ENCODE measurements at places on chromosomes 12 and 14. TPM values are rescaled to one million over a fixed set of nuclear protein-coding genes. Genes with fewer than 3 reads are reported as not detected.

The PLEKHD1 gene
- total RNA-seq: 0.08 TPM

The GPR137C gene
- 2.6 TPM for total RNA-seq

The TROAP gene
- total RNA-seq: 4.0 TPM

The SDR9C7 gene
- not detected for total RNA-seq

DNA sequence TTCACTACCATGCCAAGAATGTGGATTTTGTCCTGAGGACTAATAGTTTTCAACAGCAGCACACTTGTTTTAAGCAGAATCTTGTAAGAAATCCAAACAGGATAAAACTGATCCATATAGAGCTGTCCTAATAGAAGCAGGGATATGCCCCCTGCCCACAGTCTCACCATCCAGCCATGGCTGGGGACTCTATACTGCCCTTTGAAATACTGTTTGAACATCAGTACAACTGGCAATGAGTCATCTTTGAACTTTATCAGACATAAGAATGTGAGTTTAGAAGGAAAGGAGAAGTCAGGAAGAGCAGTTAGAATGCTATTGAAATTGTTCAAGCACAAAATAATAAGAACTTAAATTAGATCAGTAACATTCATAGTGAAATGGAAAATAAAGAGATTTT is 3.8 kb upstream of the C12orf42 start:
- DNase-seq: no peak

- DNase-seq: no peak
Measured at GRCh38 chr12:116026346-116026745, 251.1 kb downstream of the MED13L start.

DNA sequence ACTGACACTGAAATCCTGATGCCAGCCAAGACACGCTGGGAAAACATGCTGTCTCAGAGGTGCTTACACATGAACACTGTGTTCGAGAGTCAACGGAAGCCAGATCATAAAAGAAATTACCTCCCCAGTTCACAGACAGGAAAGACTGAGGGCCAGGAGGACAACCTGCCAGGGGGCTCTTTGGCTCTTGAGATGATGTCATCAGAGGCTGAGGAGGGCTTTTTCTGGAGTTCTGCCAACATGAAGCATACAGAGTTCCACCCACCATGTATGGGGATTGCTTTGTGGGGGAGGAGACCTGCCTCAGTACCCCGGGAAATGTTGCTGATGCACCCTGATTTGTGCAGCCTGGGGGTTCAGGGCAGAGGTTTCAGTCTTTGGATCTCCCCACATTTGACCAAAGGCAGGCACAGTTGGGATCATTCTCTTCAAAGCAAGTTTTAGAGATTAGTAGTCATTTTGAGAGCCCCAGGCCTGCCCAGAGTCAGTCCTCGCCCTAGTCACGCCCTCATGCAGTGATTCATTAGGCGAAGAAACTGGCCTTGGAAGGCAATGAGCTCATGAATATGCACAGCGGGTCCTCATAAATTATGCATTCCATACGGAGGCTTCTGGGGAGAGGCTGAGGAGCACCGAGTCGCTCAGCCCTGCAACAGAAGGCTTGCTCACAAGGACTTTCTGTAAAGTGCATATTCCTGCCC is 34.9 kb upstream of the EML1 start:
- DNase-seq: peak; percentile 35

- DNase-seq: no peak
Measured at GRCh38 chr12:6833189-6833890, 5.1 kb downstream of the P3H3 start.

- no peak for DNase-seq
Measured at GRCh38 chr14:73227812-73228781, 9.2 kb upstream of the PAPLN start.

DNA sequence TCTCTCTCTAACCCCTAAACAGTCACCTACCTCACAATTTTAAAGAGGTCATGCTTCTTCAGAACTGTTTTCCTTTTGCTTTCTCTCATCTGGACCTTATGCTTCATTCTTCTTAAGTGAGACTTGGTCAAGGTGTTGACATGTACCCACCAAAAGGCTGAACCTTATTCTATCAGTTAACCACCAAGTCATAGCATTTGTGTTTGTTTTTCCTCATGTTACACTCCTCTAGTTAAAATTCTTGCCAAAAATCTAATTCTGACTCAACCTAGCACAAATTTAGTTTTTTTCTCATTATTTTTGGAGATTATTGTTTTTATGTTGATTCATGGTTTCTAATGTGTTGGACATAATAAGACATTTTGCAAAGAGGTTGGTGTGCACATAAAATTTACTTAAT is 578.6 kb downstream of the SLC16A7 start:
- DNase-seq: no peak

DNA sequence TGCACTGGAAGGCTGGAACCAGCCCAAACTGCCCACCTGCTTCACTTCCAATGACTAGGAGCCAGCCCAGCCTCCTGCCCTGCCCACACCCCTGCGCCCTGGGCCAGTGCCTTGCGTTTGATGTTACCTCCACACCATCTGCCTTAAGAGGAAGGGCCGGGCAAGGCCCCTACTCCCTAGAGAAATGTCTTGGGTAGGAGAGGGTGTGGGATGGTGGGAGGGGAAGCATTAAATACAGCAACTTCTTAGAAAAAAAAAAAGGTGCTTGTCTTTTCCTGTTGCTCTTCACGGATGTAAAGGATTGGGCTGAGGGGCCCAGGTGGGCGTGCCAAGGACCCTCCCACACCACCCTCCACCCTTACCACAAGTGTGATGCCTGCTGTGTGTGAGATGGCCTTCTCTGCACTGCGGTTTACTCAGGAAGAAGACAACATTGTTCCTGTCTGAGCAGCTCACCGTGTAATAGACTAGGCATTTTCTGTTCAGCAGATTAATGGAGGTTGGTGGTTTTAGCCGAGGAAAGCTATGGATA is 99.9 kb downstream of the NINJ2 start:
- DNase-seq: no peak

GRCh38 chr12:64175254-64175945 is 46.7 kb downstream of the KICS2 start:
- no peak for DNase-seq

All from chondrocyte (in vitro differentiated cells).